ENCODE measurements at places on chromosomes 4 and X. TPM values are rescaled to one million over a fixed set of nuclear protein-coding genes. Genes with fewer than 3 reads are reported as not detected.

DNA sequence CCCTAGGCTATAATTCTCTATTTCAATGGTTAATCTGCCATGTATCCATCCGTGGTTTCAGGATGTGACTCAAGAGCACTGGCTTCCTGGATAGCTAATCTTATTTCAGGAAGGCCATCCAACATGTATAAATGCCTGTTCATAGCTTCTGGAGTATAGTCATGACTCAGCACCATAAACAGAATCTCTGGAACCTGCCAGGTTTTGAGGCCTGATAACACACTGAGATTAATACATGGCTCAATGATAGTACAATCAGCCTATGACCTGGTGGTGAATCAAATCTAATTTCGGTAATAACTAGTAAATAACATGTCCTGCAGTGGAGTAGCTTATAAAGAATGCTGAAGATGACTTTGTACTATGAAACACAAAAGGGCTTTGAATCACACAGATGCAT lies 5.7 kb upstream of the IL13RA2 start:
- DNase-seq, result no peak

GRCh38 chrX:130109429-130110378 lies 593 bp downstream of the ELF4 start:
- no peak for DNase-seq

Gene THAP9
- 1.8 TPM for total RNA-seq

Gene TLR6
- 9.6 TPM for total RNA-seq

DNA sequence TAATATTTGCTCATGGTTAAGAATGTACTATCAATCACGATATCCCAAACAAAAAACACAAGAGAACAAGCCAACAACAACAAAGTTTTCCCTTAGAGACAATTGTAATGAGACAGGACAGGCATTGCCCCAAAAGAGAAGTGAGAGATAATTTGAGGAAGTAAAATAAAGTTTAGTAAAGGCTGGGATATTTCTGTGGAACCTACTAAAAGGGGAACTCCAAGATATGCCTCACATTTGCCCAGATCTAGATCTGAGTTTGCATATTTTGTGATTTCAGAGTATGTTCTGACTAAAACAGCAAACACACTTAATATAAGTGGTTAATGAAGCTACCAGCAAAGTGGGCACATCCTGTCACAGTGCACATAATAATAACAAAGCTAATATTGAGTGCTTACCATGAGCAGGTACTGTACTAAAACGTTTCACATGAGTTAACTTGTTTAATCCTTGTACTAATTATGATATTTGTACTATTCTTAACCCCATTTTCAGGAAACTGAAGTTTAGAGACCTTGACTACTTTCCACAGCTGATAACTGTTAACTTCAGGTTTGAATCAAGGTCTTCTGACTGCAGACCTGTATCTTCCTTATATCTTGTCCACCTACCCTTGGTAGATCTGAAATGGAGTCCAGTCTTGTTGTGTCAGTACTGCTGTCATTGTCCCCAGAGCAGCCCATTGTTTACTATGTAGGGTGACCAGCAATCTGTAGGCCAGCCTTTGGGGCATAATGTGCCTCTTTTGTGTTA lies 26.0 kb upstream of the BMP2K start:
- DNase-seq, result no peak

DNA sequence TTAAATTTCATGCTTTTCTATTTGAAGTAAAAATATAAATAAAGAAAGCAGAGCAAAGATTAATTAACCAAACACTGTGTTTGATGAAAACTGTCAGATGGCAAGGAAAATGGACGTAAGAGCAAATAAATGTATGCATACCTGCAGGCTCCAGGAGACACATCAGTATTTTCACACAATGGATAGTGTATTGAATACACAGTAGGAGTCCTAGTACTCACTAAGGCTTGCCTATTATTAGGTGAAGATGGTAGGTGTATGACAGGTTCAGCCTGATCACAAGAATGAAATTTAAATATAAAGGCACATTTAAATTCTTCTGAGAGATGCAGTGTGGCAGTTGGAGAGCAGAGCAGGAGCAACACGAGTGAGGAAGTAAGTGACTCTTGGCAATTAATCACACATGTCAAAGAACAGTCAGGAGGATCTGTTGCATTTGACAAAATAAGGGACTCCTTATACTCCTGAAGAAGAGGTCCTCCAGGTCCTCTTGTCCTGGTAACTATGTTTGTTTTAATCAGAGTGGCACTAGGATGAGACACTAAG lies 106.0 kb upstream of the NDST4 start:
- no peak for DNase-seq

DNA sequence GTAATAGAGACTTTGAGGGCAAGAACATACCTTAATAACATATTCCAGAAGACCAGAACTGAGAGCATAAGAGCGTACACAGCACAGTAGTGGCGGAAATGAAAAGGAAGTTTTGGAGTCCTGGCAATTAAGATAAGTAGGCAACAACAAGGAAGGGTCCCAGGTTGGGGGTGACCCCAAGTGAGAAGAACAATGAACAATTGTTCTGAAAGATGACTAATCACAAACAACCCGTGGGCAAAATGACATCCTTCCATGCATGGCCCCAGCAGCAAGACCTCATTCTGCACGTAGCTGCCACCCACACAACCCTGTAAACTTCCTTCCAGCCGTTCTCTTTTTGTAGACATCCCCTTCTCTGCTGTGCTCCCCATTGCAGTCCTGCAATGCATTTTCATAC lies 384.4 kb upstream of the PABPC4L start:
- DNase-seq, result no peak

DNA sequence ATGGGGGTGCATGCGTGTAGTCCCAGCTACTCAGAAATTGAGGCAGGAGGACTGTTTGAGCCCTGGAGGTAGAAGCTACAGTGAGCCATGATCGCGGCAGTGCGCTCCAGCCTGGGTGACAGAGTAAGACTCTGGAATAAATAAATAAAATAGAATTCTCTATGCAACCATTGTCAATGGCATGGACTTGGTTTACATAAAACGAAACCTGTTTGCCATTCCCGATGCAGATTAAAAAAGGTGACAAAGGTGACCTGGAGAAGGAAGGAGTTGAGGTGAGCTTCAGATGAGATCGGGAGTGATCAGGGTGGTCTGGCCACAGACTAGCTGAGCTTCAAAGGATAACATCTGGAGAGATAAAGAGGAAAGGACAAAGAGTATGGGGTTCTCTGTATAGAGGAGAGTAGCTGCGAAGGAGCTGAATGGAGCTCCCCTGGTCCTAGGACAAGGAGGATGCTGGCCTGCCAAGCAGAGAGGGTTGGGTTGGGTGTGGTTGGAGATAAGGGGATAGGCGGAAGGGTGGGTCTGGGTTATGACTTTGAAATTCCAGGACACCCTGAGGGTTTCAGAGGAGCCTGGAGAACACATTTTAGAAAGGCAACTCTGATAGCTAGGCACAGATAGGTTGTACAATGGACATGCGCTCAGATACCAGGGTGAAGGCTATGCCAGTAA lies 98.6 kb downstream of the RBM47 start:
- no peak for DNase-seq

DNA sequence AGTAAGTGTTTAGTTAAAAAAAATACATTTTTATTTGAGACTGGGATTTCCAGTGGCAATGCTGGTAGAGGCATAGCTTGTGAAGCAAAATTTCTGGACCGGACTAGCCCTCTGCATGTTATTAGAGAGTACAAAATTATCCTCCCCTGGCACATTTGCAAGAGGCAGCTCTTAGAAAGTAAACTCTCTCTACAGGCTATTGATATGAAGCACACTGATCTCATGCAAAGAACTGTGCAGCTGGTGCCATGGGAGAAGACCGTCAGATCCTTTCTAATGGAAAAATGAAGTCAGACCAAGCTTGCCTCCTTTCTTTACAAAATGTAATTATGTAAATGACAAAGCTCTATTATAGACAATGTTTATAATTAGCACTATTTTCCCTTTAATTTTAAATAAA lies 2717.2 kb downstream of the PCDH7 start:
- no peak for DNase-seq

Gene PROM1
- not detected for total RNA-seq
